ENCODE measurements at places on chromosomes 4 and X.
A peak's percentile ranks its signal among the peaks of the same experiment; 100 is the strongest.

GRCh38 chrX:115173181-115173580 lies 16.0 kb upstream of the RBMXL3 start:
- no peak for DNase-seq

GRCh38 chr4:109648266-109648996 lies 54.8 kb downstream of the CASP6 start:
- no peak for DNase-seq

DNA sequence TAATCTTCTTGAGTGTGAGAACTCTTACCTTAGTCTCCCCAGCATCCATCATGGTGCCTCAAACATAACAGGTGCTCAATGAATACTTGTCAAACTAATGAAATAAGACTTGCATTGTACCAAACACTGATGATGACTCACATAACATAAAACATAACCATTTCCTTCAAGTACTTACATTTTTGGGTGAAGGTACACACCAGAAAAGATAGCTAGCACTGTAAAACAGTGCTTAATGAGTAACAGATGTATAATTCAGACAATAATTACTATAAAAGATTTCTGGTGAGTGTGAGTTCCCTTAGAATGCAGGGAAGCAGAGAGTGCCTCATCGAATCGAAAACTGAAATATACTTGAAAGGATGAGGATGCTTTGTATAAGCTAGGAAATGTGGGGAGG lies 70.1 kb upstream of the HCCS start:
- no peak for DNase-seq

DNA sequence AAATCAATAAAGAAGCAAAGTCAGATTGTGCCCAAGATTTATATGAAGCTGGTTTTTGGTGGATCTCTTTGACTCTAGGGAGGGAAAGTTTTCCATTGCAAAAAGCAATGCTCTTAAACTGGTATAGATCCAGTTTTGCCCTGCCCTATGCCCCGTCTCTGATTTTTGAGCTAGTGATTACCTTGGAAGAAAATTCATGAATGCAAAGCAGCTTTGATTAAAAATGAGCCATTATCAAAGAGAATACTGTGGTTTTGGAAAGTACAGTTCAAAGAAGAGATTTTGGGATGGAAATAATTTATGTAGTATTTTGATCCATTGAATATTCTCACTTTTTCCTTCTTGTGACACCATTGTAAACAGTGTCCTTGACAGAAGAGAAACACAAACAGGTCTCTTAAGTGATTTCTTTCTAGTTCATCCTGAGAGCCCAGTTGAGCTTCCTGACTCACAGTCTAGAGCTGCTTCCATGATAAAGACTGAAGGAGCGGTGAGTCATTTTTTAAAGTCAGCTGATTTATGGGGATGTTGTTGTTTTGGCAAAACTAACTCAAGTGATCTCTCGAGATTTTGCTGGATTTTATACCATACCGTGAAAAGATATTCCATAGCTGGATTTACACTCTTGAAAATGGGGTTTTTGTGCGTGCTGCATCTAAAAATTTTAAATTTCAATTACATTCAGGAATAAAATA lies 76.7 kb downstream of the AFF1 start:
- peak; percentile 39 for DNase-seq

DNA sequence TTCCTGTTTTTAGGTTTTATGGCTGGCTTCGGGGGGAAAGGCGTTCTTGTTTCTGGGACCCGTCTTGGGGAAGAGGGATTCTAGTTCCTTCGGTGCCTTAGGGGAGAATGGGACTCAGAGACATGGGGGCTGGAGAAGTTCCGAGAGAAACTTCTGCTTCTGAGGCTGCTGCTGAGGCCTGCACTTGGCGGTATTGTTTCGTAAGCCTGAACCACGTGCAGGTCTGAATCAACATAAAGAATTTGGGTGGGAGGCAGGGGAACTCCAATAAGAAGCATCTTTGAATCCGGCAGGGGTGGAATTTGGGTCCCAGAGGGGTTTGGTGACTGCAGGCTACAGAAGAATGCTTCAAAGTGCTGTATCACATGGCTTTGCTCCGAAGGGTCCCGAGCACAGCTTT lies 15.1 kb downstream of the XG start:
- DNase-seq: no peak

GRCh38 chr4:88522702-88523324 lies 763 bp downstream of the PYURF start:
- DNase-seq: no peak

DNA sequence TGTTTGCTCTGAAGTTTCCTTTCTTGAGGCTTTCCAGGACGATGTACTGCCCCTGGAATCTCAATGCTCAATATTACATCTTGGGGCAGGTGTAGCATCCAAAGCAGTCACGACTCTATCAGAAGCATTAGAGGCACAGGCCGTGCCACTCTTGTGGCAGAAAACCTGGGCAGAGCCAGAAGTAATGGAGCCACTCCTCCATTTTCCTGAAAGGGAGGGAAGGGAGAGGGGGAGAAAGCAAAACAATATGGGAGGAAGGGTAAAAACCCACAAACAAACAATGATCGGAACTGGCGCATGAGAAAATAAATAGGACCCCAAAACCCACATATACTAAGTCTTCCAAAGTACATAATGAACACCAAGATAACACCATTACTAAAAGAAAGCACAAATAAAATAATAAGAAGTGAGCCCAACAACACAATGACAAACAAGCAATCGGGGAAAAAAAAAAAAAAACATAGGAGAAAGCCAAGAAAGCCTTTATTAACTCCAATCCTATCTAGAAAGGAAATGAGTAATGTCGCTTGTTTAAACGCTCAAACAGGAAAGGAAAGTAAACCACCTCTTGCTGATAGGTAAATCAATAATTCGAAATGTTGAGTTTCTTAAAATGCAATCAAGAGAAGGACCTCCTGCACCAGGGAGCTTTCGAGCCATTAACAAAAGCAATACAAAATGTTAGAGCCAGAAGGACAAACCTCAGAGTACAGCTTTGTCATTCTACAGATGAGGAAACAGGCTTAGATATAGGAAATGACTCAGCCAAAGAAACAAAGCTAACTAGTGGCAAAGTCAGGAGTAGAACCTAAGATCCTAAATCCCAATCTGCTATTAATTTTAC lies 117.4 kb downstream of the ATRX start:
- no peak for DNase-seq

- no peak for DNase-seq
Measured at GRCh38 chr4:102598086-102598761, 97.1 kb downstream of the NFKB1 start.
